ELR (cell line): ENCODE measurements at places on chromosomes 5 and 9.

- no peak for DNase-seq
Observed at GRCh38 chr5:127024821-127025220, 5.5 kb downstream of the MARCHF3 start.

- DNase-seq = peak; percentile 9
Observed at GRCh38 chr9:14797435-14797834, 74.9 kb upstream of the CER1 start.

GRCh38 chr9:82488313-82489200 is 500.0 kb downstream of the SPATA31D1 start:
- DNase-seq = no peak

- no peak for DNase-seq
Observed at GRCh38 chr9:116479056-116479544, 208.0 kb upstream of the TRIM32 start.

GRCh38 chr9:126330536-126330935 is 3.9 kb downstream of the MVB12B start:
- DNase-seq = no peak
